Caki2 (cell line): ENCODE measurements at places on chromosomes 2 and 18. TPM values are rescaled to one million over a fixed set of nuclear protein-coding genes. Genes with fewer than 3 reads are reported as not detected.

Gene CCDC121
- total RNA-seq, result 3.7 and 6.0 TPM in 2 replicates

Gene TMEM247
- not detected in 2 replicates for total RNA-seq

Gene SPDYA
- 0.10 TPM in 1 of 2 replicates, not detected in the other for total RNA-seq

Gene NT5DC4
- total RNA-seq, result not detected in 2 replicates

Gene GKN1
- total RNA-seq, result not detected in 2 replicates

Gene ACMSD
- total RNA-seq, result 3.8 and 5.3 TPM in 2 replicates

Gene MARCHF4
- total RNA-seq, result not detected in 2 replicates

Gene SGO2
- total RNA-seq, result 5.2 and 7.1 TPM in 2 replicates

Gene RND3
- 80.0 and 83.4 TPM in 2 replicates for total RNA-seq

Gene FBXO48
- total RNA-seq, result 0.44 and 0.52 TPM in 2 replicates

Gene PARD3B
- total RNA-seq, result 3.2 and 3.8 TPM in 2 replicates
